Thymus (tissue), 14 donors: ENCODE measurements at places on chromosomes 7 and 10. TPM values are rescaled to one million over a fixed set of nuclear protein-coding genes. Genes with fewer than 3 reads are reported as not detected.

DNA sequence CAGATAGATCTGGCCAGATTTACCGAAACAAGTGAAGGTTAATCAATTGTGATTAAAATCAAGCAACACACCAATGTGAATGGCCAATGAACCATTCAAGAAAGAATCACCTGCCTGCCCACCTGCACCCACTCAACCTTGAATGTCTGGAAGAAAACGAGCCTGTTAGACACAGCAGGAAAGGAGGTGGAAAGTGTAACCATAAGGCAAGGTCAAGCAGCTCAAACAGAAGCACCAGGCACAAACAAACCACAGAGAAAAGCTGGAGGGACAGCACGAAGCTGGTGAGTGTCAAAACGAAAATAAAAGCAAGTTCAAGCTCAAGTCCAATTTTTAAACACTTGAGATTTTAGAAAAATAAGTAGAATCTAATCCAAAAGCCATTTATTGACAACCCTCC lies 64.9 kb downstream of the STEAP1B start:
- DNase-seq: peak; percentile 10

DNA sequence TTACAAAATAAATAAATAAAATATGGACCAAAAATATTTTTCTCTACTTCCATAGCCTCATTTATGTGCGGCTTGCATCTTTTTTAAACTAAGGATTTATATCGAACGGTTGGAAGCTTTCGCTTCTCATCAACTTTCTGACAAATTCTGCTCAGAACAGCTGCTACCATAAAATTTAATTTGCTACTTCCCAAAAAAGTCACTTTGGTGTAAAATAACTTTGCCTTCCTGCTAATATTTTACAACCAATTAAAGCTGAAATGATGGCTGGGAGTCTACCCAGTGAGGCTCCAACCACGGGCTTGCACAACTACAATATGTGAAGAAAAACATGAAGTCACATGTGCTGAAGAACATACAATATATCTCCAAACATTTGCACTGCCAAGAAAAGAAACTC lies 253.1 kb upstream of the NEBL start:
- DNase-seq: no peak

- no peak for DNase-seq
Observed at GRCh38 chr10:103895411-103896186, 22.4 kb downstream of the STN1 start.

GRCh38 chr7:33459340-33459751 lies 330.0 kb downstream of the BBS9 start:
- DNase-seq: peak; percentile 5

DNA sequence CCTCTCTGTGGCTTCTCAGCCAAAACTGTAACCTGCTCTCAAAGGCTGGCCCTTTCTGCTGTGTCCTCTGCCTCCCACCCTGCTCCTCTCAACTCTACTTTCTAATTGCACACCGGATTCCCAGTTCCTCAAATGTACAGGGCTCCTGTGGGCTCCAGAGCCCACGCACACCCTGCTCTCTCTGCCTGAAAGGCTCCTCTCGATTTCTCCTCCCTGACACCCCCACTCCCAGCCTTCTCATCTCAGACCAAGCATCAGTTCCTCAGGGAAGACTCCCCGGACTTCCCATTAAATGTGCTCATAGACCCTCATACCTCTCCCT lies 111.7 kb upstream of the STEAP1B start:
- DNase-seq: no peak

- DNase-seq: no peak
Observed at GRCh38 chr7:104803931-104804330, 210.1 kb upstream of the KMT2E start.

DNA sequence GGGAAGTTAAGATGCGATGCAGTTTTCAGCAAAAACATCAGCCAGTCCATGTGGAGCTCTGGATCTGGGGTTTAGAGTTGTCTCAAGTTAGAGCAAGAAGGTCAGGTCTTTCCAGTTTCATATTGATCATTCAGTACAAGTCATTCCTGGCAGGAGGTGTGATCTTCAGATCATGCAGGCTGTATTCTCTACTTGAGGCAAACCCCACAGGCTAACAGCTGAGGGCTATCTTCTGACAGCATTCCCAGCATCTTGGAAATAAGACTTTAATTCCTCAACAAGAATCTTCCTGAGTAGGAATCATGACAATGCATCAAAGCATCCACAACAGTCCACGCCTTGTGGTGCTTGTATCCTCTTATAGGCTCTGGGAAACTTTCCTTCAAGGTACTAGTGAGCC lies 94.9 kb upstream of the ZNF438 start:
- DNase-seq: no peak

GRCh38 chr10:64619102-64619501 lies 1097.9 kb downstream of the REEP3 start:
- no peak for DNase-seq

DNA sequence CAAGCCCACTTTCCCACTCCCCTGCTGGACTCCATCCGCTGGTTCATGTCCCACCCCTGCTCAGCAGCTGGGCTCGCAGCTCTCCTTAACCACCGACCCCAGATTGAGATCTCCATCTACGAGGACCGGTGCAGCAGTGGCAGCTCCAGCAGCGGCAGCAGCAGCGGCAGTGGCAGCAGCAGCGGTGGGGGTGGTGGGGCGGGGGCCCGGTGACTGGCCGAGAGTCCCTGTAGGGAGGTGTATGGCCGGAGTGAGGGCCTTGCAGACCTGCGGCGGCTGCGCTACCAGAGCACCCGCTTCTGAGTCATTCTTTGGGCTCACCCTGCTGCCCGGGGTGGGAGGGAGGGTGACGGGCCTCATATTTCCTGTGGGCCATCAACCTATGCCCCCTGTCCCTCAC lies 15.8 kb downstream of the GOLGA7B start:
- DNase-seq: no peak

GRCh38 chr7:116363637-116364432 lies 135.7 kb upstream of the CAV2 start:
- DNase-seq: no peak

DNA sequence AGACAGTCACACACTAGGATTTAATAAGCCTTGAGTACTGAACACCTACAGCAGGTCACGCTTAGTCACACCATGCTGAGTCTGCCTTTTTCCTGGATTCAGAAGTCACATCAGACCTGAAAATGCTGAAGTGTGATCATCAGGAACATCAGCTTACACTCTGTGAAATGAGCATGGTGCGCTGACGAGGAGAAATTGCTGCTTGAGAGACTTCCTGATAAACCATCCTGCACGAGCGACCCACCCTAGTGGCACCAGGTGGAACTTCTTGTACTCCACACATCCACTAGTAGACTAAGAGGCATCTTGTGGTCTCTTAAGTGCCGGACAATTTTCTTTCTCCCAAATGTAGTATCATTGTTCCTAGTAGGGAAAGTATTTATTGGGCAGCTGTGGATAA lies 51.8 kb upstream of the MRLN start:
- no peak for DNase-seq

- DNase-seq: no peak
Observed at GRCh38 chr10:123878666-123879303, 12.8 kb downstream of the CPXM2 start.

DNA sequence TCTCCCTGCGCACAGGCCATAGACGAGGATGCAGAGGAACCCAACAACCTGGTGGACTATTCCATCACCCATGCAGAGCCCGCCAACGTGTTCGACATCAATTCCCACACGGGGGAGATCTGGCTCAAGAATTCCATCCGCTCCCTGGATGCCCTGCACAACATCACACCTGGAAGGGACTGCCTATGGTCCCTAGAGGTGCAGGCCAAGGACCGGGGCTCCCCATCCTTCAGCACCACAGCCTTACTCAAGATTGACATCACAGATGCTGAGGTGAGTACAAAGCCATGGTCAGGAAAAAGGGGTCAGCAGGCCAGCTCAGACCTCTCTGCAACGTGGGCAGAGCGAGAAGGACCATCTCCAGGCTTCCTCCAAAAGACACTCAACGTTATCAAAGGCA lies 12.3 kb downstream of the LRIT2 start:
- no peak for DNase-seq

The ZDHHC6 gene
- total RNA-seq: 28.0 TPM

The CLDN3 gene
- 6.0 TPM for total RNA-seq

The RPP30 gene
- total RNA-seq: 66.8 TPM

The HOXA9 gene
- total RNA-seq: 1.5 TPM
